ENCODE measurements at places on chromosomes 1 and 21.

DNA sequence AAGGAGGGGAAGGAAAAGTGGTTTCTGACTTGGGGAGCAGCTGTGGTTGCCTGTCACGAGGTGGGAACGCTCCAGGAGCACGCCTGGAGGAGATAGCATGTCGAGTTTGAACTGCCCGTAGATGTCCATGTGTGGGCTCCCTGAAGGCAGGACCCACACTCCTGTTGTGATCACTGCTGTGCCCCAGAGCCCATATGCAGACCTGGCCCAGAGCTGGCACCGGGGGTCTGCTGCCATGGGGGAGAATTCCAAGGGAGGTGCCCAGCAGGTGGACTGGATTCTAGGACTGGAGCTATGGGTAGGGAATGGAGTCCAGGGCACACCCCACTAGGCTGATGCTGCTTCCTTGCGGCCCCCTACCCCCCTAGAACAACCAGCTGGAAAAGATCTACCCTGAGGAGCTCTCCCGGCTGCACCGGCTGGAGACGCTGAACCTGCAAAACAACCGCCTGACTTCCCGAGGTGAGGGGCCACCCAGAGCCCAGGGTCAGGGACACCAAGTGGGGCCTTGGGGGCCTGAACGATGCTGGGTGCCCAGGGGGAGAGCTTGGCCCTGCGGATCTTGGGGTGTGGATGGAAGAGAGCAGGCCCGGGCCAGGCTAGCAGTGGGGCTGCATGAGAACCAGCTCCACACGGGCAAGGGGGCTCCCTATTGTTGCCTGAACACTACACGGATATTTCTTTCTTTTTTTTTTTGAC, 9.3 kb downstream of the PODN start:
- peak; percentile 8 for DNase-seq

DNA sequence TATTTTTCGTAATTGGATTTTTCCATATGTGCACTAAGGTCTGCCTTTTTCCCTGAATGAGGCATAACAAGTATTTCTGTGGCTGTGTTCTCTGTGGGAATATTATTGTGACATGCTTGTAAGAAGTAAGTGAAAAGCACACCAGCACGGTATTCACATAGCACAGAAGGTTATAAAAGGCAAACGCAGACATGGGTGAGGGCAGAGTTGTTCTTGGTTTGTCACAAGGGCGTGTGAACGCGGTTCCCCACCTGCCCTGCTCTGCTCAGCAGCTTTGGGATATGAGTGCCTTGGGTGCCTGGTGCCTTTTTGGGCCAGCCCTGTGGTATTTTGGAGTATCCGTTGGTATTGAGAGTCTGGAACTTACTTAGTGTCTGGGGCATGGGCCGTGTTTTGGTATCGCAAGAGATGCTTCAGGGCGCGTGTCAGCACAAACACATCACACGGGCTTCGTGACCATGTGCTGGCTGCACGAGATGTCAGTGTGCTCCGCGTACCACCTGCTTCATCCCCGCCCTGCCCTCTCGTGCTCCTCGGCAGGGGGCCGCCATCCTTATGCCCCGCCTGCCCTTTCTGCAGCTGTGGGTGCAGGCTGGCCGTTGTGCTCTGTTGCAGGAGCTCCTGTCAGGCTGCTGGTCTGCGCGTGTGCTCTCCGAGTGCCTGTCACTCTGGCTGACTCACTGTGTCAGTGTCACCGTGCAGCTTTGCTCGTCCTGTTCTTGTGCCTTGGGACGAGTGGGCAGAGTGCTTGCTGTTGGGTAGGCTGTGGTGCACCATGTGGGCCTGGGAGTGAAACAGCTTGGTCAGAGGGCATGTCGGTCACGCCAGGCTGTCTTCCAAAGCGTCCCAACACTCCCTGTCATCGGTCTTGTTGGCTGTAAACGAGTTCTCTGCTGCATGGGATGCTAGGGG, 15.0 kb downstream of the SKI start:
- no peak for DNase-seq

DNA sequence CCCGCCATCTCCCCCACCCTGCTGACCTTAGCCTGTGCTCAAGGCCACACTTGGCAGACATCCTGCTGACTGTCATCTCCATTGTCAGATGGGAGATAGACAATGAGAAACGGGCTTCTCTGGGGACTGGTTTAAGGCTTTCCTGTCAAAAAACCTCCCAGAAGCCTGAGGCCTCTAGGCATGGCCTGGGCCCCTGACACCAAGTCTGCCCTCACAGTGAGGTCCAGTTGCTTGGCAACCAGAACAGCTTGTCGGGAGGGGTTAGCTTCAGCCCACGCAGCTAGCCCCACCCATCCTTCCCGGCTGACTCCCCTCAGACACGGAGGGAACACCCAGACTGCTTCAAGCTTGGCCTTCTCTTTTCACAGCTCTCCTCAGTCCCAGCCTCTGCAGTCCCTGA, 11.0 kb downstream of the PLEKHA6 start:
- DNase-seq: no peak

- DNase-seq: no peak
These were observed 49.0 kb downstream of the CACHD1 start for GRCh38 chr1:64518692-64519481.

GRCh38 chr1:224217655-224218623, 34.9 kb downstream of the DEGS1 start:
- no peak for DNase-seq

GRCh38 chr1:74731399-74732052, 1.3 kb downstream of the CRYZ start:
- DNase-seq: no peak

GRCh38 chr1:114585231-114585630, 3.8 kb upstream of the BCAS2 start:
- no peak for DNase-seq

GRCh38 chr1:178021950-178022349, 52.1 kb upstream of the SEC16B start:
- DNase-seq: no peak

- DNase-seq: no peak
These were observed 71.9 kb downstream of the NAV1 start for GRCh38 chr1:201610858-201611257.

DNA sequence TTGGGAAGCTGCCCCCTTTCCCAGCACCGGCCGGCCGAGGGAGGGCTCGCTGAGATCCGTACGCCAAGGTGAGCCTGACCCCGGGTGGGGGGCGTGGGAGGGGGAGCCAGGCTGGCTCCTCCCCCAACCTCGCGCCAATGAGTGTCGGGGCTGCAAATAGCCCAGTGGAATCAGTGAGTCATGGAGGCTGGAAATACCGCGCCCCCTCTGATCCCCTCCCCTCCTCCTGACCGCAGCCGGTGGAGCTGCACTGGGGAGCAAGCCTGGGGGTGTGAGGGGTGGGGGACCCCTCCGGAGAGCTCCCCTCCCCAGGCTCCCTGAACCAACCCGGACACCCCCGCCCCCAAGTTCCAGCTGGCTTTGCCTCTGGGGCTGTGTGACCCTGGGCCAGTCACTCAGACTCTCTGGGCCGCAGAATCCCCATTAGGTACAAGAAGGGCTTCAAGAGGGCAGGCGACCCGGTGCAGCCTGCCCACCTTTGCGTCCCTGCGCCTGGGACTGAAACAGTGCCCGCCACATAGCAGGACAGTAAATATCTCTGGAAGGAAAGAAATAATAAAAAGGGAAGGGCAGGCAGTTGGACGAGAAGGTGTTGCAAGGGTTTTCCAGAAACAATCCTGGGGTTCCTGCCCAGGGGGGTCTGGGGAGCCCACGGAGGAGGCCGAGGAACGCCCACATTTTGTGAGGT, 4.5 kb downstream of the HSPB7 start:
- DNase-seq: no peak

- no peak for DNase-seq
These were observed 55.3 kb downstream of the DOP1B start for GRCh38 chr21:36211660-36212512.

GRCh38 chr1:147545133-147545532, 3.8 kb downstream of the BCL9 start:
- no peak for DNase-seq

Data from GM12891 (cell line).